Right lung (tissue), 10 donors: ENCODE measurements at places on chromosomes 2 and 18. TPM values are rescaled to one million over a fixed set of nuclear protein-coding genes. Genes with fewer than 3 reads are reported as not detected.

Gene POTEJ
- polyA plus RNA-seq, result 0.11 TPM

Gene VWA3B
- 6.5 TPM for polyA plus RNA-seq

Gene POTEC
- 0.04 TPM for polyA plus RNA-seq

DNA sequence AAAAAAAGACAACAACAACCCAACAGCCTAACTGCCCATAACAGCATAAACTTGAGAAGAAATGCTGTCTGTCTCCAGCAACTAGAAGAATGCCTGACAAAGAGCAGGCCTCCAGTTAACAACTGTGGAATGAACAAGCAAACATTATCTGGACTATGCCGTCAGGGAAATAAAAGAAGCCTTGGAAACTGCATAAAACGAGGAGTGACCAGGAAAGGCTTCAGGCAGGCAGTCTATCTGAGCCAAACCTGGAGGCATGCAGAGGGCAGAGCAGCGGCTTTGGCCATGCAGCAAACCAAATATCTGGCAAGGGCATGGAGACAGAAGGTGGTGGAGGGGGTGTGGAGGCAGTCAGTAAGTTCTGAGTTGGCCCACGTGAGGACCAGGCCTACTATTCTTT, 11.1 kb downstream of the HES6 start:
- no peak for DNase-seq

DNA sequence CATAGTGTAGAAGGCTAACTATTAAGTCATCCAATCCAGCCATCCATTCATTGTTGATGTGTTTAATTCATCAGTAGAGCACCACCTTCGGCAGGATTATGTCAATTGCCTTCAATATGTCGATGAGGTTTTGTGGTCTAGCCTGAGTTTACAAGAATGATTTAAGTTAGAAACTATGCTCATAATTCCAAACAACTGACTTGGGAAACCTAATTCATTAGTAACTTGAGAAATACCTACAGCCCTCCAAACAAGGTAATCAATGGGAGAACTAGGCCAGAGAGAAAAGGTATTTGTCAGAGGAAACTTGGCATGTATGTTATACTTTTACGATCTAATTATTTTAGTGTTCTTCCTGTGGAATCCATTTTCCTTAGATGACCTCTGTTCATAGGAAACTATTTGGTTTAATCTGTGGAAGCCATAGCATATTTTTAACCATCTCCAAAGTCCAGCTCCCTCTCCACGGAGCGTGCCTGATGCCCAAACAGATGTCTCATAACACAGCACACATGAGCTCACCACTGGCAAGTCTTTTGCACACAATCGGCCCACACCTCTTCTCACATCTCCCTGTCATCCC, 148.5 kb downstream of the GFPT1 start:
- DNase-seq, result no peak

GRCh38 chr2:157691131-157691530, 62.5 kb upstream of the ACVR1C start:
- no peak for DNase-seq

GRCh38 chr2:16141641-16141921, 201.2 kb downstream of the MYCN start:
- no peak for DNase-seq

- DNase-seq, result no peak
These were observed 70.2 kb upstream of the ID2 start for GRCh38 chr2:8611700-8612099.

DNA sequence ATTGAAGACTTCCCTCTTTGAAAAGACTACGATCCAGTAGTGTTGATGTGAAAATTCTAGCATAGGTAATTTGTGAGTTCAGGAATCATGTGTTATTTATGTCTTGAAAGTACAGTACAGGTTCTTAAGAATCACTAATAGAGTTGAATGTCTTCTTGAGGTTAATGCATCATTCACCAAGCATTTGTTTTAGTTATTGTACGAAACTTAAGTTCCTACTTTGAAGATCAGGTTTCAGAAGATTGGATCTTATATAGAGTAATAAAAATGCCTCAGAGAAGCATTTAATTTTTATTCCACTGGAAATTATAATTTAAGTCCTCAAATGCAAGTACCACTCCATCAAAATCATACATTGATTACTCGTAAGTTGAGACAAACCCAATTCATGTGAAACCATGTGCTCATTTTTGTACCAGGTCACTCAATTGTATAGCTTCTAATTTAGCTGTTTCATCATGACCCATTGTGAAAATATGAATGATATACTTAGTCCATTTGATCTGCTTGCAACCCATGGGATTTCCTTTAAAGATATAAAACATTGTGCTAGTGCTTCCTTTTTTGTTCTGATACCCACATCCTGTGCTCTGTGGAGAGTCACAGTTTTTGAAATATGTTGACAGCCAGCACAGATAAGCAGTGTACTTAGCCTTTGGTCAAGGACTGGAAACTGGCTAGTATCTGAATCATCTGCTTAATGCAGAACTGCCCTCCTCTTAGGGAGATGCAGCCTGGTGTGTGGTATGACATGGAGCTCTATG, 22.5 kb upstream of the RAB27B start:
- no peak for DNase-seq

GRCh38 chr2:153871231-153872221, at the start of gene GALNT13:
Gene GALNT13, plus strand, starts transcription at chr2:153871922.
- DNase-seq, result peak; percentile 81

- no peak for DNase-seq
These were observed 207.4 kb downstream of the ARL6IP6 start for GRCh38 chr2:152925547-152926448.

DNA sequence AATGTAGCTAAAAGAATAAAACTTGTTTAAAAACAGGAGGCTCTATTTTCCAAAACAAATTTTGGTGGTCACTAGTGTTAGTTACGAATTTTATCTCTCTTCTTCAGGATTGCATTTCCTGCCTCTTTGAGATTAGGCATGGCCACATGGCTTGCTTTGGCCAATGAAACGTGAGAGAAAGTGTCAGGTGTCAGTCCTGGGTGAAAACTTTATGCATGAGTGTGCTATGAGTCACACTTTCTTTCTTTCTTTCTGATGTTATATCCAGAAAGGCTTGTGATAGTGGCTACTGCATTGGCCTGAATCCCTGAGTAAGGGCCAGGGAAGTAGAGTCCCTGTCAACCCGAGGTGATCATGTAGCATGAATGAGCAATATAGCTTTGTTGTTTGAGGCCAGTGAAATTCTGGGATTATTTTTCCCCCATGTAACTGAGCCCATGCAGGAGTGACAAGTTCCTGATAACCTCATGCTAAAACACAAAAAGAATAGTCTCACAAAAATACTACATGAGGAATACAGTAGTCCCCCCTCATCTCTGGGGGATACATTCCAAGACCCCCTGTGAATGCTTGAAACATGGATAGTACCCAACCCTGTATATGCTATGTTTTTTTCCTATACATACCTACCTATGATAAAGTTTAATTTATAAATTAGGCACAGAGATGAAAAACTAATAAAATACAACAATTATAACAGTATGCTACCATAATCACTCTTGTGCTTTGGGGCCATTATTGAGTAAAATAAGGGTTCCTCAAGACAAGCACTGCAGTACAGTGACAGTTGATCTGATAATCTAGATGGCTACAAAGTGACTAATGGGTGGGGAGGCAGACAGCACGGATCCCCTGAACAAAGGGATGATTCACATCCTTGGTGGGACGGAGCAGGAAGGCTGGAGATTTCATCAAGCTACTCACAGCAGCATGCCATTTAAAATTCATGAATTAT, 109.5 kb downstream of the CDC42EP3 start:
- DNase-seq, result no peak
